ENCODE measurements at places on chromosomes 5 and 9.

DNA sequence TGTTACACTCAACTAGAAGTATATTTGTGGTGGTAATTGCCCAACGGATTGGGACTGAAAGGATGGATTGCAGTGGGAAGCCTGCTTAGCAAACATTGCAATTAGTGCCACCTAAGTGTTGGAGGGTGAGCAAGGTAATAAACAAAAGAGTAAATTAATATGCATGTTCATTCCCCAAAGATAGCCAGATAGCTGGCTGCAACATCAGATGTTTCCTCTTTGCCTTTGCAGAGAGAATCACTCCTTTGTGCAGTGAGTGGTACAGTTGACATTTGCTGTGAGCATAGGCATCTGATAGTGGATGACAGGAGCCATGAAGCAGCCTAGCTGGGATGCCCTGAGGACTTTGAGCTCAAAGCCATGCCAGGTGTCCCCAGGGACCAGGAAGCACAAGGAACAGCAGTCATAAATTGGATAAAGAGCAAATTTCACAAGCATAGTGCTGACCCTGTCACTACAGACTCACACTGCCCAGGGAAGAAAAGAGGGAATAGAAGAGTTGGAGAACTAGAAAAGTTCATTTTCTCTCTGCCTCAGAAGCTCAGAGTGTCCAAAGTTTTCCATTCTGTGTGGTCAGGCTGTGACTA, 336.1 kb upstream of the SLC30A5 start:
- DNase-seq = no peak

DNA sequence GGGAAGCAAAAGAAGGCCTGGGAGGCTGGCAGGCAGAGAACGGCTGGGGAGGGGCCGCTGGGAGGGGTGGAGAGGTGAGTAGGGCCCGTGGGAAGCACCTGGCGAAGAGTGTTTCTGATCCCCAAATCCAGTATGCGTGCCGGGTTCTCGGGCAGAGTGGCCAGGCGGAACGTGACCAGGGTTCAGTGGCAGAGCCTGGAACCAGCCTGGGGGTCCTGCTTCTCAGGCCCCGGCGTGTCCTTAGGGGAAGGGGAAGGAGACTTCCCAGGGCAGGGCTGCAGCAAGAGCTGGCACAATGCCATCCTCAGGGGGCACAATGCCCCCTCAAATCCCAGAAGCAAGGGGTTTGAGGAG, 25.5 kb upstream of the IER5L start:
- no peak for DNase-seq

DNA sequence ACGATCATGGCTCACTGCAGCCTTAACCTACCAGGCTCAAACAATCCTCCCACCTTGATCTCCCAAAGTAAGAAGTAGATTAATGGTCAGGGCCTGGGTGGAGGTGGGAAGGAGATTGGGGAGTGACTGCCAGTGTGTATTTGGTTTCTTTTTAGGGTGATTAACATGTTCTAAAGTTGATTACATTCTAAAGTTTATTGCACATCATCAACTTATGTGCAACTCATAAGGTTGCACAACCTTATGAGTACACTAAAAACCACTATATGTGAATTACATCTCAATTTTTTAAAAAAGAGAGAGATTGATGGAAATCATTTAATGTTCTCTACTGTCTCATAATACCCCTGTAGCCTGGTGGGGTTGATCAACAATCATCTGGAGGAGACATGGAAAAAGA, 218.1 kb downstream of the AOPEP start:
- DNase-seq = no peak

DNA sequence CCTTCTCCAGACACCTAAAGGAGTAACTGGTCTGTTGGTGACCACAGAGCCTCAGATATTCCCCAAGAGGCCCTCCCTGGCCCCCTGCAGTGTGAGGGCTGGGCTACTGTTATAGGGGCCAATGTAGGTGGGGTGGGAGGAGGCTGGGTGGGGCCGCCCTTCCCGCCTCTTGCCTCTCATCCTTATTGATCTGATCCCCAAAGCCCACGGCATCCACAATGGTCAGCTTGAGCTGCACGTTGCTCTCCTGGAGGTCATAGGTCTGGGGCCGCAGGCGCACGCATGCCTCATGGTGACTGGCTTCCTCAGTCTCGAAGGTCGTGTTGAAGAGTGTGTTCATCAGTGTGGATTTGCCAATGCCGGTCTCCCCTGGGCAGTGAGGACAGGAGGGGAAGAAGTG, 13.0 kb downstream of the SEPTIN8 start:
- DNase-seq = no peak

Measured in CD4-positive, alpha-beta T cell treated with Interleukin-1 beta for 1 hour (primary cell).